ENCODE measurements at places on chromosomes 2 and 18.

DNA sequence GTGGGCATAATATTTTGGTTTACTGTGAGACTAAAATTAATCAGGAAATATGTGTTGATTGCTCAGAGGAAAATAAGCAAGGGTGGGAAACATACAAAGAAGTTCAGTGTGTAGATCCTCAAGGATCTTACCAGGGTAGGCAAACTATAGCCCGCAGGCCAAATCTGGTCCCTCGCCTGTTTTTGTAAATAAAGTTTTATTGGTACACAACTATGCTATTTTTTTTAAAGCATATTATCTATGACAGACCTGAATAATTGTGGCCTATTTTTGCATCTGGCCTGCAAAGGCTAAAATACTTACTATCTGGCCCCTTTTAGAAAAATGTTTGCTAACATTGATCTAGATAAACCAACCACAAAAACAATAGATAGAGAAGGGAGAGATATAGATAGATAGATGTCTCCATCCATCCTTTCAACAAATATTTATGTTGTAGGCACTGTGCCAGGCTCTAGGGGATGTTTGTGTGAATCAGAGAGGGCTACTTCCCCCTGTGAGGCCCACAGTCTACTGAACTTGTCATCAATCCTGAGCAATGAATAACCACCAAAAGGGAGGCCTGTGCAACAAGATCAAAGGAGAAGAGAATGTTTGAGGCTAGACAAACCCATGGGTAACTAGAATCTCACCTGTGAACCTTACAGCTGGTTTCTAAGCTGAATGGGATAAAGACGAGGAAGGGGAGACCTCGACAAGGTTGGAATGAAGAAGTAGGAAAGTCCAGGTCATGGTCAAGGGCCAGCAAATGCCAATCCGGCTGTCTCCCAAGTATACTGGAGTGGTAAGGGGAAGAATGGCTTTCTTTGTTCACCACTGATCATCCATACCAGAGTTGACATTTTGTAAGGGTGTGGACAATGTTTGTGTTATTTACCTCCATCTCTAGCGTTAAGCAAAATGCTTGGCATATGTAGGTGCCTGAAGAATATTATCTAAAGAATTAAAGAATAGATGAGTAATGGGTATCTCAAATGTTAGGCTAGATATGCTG is 23.6 kb downstream of the ALPK2 start:
- no peak for DNase-seq

DNA sequence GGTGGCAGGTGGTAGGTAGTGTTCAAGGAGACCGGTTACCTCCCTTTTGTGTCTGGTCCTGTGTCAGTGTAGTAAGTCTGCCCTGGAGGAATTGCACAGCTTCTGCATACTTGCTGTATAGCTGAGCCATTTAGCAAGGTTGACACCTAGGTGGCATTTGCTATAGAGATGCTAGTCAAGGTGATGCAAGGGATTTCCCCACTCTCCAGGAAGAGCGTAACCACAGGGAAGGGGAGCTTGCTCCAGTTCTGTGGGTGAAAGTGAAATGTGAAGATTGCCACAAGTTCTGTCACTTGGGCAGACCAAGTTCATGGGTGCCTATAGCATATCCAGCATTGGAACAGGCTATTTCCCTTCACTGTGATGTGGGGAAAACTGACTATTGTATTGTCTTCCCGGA is 28.1 kb downstream of the NAT8 start:
- no peak for DNase-seq

GRCh38 chr2:237451643-237452469 is 35.2 kb upstream of the MLPH start:
- DNase-seq: no peak

DNA sequence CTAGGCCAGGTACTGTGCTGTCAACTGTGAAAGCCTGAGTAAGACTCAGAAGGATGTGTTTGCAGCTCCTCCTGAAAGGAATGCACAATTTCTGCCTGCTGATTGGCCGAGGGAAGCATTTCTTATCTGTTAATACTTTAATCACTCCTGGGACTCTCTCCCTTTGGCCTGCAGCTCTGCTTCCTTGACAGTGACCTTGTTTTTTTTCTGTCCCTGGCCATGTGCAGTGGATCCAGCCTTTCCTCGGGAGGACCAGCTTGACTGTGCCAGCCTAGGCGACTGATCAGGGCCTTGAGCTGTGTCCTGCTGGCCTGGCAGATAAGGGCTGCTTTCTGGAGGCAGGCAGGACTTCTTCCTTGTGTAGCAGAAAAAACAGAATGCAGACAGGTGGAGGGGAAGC is 10.0 kb downstream of the RNF144A start:
- DNase-seq: no peak

GRCh38 chr18:48833701-48834412 is 116.9 kb downstream of the SMAD7 start:
- no peak for DNase-seq

DNA sequence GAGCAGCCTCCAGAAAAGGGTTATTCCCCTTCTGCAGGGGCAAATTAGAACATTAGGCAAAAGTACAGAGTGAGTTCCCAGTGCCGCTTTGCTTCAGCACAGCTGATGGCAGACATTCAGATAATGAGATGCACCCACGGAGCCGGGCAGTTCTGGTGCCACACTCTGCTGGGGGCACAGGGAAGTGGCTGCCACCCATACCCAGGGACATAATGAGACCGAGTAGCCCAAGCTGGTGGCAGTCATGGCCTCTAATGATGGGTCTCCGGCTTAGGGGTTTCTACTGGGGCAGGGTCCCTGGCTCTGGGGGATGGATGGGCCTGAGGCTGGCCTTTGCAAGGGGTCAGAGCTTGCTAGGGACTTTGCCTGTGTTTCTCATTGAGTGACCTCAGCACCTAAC is 26.2 kb downstream of the GLI2 start:
- DNase-seq: no peak

- DNase-seq: no peak
These were observed 143.4 kb downstream of the TRIM43 start for GRCh38 chr2:95734976-95735890.

DNA sequence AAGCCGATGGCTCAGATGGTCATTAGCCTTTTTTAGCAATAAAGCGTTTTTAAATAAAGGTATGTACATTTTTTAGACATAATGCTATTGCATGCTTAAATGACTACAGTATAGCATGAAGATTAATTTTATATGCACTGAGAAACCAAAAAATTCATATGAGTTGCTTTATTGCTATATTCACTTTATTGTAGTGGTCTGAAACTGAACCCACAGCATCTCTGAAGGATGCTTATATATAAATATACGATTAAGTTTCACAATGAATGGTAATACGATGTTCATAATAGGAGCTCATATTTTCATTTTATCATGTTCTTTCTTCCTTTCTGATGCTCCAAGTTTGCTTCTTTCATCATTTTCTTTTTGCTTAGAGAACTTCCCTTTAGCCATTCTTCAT is 132.8 kb downstream of the DNAH6 start:
- DNase-seq: no peak

DNA sequence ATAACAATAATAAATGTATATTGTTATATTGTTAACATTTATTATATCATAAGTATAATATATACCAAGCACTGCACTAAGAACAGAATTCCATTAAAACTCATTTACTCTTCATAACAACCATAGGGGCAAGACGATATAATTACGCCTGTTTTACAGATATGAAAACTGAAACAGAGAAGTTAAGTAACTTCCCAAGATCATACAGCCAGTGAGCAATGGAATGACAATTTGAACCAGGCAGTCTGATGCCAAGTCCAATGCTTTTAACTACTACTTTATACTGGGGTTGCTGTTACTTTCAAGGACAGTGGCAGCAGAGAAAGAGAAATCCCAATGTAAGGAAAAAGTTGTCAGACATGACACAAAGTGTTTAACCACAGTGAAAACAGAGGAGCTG is 338.8 kb upstream of the ID2 start:
- no peak for DNase-seq

- no peak for DNase-seq
These were observed 291.7 kb downstream of the GPD2 start for GRCh38 chr2:156727867-156728266.

DNA sequence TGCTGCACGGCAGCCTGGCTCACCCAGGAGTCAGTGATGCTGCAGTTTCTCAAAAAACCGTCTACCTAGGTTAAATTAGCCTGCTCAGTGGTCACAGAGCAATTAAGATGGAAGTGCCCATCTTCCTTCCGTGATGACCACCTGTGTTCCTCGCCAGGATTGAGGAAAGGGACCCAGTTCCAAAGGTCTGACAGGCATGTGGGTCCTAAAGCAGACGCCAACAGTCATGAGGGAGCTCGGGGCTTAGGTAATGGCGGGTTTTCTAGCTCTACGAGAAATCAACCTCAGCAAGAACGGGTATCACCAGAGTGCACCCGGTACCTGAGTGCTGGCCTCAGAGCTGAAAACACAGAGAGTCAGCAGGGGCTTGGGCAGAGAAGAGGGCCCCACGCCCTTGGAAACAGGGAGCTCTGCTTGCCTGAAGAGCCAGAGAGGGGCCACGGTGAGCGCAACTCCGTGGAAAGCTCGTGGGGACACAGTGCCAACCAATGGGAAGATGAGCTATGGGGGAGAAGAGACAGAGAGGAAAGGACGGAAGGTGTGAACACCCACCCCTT is 34.3 kb upstream of the DNMT3A start:
- DNase-seq: no peak

GRCh38 chr2:205324355-205324754 is 357.9 kb upstream of the NRP2 start:
- DNase-seq: no peak

- DNase-seq: no peak
These were observed 59.3 kb downstream of the HDLBP start for GRCh38 chr2:241256168-241256545.

GRCh38 chr2:236010920-236011685 is 157.1 kb downstream of the GBX2 start:
- no peak for DNase-seq

DNA sequence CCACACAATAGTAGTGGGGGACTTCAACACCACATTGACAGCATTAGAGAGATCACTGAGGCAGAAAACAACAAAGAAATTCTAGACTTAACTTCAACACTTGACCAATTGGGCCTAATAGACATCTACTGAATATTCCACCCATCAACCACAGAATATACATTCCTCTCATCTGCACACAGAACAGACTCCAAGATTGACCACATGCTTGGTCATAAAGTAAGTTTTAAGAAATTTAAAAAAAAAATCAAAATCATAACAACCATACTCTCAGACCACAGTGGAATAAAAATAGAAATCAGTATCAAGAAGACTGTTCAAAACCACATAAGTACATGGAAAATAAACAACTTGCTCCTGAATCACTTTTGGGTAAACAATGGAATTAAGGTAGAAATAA is 9.0 kb upstream of the FLACC1 start:
- no peak for DNase-seq

- no peak for DNase-seq
These were observed 504.2 kb downstream of the ARHGAP15 start for GRCh38 chr2:143633419-143633818.

DNA sequence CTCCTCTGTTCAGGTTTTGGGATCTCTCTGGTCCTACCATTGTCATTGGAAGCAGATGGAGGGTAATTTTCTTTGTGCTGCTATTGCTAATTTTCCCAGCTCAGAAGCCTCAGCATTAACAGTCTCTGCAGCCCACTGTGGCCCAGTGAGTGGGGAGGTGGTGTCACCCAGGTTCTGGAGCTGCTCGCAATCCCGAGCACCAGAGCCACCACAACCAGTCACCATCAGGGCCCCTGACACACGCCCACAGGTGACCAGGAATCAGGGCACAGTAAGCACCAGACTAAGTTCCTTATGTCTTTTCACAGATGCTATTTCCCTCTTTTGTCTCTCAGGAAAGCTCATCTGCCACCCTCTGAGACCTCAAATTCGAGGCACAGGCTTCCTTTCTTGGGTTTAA is 87.9 kb downstream of the SEPTIN10 start:
- DNase-seq: no peak

- no peak for DNase-seq
These were observed 157.4 kb downstream of the MYT1L start for GRCh38 chr2:2173633-2174032.
